ENCODE measurements at places on chromosomes 5 and 9.

GRCh38 chr5:125603321-125603720 lies 819.9 kb upstream of the GRAMD2B start:
- DNase-seq: no peak

- DNase-seq: peak; percentile 56
Measured at GRCh38 chr9:136088939-136089696, 6.0 kb downstream of the NACC2 start.

- no peak for DNase-seq
Measured at GRCh38 chr5:139816566-139816965, 21.0 kb downstream of the PSD2 start.

DNA sequence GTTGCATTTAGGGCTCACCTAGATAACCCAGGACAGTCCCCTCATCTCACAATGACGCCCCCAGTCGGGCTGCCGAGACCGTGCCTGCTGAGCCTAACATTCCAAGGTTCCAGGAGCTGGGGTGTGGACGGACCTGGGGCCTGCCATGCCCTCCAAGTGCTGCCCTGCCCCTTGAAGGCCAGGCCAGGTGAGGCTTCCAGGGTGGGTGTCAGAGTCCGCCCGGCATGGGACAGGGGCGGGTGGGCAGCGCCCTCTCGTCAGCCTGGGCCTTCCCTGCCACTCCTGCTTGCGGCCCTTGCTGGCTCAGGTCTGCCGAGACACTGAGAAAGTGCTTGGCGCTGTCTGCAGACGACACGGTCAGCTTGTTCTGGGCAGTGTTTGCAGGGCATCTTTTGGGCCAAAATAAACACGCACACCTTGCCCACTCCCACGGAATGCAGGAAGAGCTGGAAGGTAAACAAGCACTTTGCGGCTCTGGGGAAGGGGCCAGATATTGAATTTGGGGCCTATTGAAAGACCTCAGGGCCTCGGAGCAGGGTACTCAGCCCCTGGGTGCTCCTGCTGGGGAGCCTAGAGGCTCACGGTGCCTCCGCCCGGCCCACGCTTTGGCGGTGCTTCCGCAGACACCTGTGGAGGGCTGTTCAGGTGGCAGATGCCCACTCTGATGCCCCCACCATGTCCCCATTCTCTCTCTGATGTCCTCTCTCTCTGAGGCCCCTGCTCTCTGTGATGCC lies 4.2 kb upstream of the SCGB3A1 start:
- DNase-seq: no peak

GRCh38 chr9:13873203-13873602 lies 440.7 kb downstream of the NFIB start:
- no peak for DNase-seq

DNA sequence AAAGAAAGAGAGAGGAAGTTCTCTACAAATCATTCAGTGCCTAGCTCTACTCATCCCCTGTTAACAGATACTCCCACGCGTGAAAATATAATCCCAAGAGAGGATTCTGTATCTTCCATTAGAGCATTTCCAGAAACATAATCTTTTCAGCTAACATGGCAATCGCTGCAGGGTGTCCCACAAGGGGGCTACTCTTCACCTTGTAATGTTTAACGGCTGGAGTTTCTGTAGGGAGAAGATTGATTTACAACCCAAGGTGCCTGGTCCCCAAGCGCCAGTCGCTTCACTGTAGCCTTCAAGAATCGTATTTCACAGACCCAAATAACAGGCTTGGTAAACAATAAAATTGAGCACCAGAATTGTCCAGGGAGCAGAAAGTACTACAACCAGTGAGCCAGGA lies 318.7 kb downstream of the TLE1 start:
- no peak for DNase-seq

DNA sequence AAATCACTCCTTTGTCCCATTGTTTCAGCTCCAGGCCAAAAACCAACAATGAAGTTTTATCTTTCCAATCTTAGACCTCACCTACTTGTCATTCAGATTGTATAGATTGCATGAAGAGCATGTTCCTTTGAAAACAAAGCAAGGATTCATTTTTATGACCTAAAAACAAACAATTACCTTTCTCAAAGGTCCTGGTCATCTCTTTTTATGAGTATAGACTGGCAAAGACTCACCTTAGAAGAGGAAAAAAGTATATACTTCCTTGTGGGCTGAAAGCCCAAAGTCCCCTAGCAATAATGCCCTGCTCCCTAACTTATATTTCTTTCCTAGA lies 28.4 kb upstream of the TLE1 start:
- no peak for DNase-seq

DNA sequence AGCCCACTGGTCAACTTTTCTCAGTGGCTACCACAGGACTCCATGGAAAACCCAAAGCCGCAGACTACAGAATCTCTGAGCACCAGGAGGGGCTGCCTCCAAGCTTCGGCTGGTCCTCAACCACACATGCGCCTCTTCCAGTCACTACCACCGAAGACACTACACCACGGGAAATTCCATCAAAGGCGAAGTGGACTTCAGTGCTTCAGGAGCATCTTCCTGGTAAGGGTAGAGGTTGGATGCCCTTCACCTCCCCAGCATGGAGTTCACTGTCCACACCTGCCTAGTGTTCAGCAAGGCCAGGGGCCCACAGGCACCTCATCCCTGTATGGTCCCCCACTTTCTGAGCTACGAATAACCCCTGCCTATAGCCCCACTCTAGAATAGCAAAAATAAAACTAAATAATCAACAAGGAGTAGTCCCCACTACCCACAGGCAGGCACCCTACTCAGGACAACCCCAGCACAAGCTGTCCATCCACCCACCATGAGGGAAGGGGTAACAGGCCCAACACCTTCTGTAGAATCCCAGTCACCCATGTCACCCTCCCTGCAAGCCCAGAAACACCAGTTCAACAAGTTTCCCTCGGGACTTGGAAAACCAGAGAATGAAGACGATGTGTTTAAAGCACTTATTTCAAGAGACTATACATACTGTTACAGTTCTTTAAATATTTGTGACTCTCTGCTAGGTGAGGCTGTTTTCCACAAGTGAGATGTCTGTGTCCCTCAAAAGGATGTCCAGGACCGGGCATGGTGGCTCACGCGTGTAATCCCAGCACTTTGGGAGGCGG lies 2.6 kb downstream of the VDAC1 start:
- no peak for DNase-seq

GRCh38 chr5:150320044-150320613 lies 17.4 kb upstream of the ARSI start:
- DNase-seq: no peak

DNA sequence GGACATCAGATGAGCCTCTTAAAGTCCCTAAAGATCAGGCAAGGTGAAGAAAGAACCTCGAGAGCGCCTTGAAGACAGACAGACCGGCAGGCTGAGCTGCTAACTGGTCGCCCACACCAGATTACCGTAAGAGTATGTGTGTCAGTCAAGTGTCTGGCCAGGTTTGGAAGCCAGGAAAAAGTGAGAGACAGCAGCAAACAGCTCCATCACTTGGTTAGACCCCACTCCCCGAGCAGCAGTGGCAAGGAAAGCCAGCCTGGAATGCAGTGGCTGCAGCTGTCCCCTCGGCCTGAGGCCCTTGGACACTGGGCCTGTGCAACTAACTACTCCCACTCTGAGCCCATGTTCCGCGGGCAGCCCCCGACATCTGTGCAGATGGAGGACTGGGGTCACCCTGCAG lies 214.1 kb downstream of the DIRAS2 start:
- DNase-seq: no peak

DNA sequence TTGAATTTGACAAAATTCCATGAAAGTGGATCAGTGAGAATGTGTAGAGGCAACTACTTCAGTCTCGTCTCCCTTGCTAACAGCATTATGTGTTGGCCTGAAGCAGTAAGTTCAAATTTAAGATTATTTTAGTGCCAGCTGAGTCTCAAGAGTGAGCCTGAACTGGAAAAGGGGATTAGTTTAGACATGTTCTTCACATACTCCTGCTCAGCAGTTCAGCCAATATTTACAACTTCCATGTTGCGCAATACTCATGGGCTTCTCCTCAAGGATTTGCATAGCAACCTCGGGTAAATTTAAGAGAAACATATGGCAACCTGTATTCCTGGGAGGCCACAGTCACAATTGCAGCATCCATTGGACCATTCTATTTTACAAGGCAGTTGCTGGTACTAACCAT lies 553.8 kb downstream of the PTPRD start:
- no peak for DNase-seq

DNA sequence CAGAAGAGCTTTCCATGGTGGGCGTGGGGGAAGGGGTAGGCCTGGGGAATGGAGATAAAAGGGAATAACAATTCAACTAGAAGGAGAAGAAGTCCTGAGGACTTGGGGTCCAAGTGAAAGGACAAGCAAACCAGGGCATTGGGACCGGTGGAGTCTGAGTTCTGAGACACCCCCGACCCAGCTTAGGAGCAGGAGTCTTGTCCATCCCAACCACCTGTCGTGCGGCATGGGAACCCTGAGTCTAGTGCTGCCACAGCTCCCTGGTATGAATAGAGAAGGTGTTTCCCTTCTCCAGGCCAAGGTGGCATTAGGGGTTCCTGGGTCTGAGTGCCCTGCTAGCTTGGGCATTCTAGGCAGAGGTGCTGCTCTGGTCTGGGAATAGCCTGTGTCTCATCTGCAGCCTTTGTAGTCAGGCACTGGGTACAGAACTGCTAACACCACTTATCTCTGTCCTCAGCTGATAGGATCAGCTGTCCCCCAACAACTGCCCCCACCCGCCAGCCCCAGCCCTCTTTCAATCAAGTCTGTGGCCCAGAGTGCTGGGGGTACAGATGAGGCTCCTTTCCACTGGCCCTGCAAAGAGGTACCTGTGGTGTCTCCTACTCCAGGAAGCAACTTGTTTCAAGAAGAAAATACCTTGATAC lies 9.9 kb downstream of the HNRNPAB start:
- DNase-seq: peak; percentile 60

GRCh38 chr9:101455656-101456240 lies 20.2 kb upstream of the ALDOB start:
- no peak for DNase-seq

GRCh38 chr9:14453286-14453685 lies 139.3 kb upstream of the NFIB start:
- no peak for DNase-seq

GRCh38 chr5:39520232-39520572 lies 95.4 kb upstream of the DAB2 start:
- DNase-seq: no peak

GRCh38 chr5:56610093-56610698 lies 205.2 kb upstream of the MAP3K1 start:
- DNase-seq: no peak

DNA sequence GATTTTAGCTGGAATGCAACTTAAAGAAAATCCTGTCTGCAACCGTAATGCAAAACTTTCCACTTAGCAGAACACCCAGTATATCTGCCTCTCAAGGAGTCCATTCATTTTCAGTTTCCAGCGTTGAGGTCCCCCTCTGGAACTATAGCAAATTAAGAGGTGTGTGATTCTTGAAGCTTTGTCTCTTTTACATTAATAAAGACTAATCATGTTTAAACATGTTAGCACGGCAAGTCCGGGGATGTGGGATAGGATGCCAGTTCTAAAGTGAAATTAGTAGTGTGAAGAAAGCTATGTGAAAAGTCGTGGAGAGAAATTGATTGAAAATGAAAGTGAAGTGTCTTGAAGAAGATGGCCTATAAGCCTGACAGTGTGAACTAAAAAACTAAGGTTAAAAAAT lies 429.1 kb downstream of the NR2F1-AS1 start:
- no peak for DNase-seq

DNA sequence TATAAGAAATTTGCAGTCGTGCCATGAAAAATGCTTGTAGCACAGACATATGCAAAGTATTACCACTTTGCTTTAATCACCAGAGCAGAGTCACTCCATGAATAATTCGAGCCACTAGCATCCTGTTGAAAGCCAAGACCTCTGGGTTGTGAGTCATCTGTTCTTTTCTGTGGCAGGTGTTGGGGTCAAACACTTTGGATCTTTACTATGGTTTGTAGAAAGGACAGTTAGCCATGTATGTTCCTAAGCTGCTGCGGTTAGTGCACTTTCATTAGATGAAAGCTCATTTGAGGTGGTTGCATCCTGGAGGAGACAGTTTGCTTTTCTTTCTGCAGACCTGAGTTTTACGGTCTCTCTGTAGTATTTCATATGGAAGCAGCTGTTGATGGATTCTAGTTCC lies 223.7 kb downstream of the DMRT2 start:
- no peak for DNase-seq

DNA sequence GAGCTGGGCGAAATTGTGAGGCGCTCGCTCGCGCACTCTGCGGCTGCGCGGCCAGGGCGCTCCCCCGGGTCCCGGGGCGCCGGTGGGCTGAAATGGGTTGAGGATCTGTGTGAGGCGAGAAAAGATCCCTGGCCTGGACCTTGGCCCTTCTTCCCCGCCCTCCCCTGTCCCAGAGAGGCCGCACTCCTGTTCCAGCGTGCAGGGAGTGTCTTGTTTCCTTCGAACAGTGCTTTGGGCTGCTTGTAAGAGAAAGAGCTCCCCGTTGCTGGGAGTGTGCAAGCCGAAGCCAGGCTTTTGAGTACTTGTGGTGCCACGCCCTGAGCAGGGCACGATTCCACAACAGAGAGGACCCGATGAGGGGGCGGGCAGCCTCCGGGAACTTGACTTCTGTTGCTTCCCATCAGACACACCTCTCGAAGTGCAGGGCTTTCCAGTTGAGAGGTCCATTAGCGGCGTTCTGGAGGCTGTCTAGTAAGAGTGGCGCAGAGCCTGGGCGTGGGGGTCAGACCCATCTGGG lies 535 bp downstream of the DOLPP1 start:
- no peak for DNase-seq

DNA sequence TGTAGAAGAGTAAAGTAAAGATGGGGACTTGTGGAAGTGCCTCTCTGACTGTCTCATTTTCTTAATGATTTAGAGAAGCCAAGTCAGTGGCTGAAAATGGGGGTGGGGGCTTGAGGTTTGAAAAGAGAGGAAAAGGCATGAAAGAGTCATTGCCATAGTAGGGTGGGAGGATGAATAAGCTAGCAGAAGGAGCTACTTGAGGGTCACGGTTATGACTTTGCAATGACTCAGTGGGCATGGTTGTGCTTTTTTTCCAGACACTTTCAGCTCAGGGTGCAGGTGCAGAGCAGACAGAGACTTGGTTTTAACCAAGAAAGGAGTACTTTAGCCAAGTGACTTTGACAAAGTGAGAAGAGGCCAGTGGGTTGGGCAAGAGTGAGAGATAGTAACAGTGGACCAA lies 117.8 kb downstream of the PTTG1 start:
- peak; percentile 71 for DNase-seq

DNA sequence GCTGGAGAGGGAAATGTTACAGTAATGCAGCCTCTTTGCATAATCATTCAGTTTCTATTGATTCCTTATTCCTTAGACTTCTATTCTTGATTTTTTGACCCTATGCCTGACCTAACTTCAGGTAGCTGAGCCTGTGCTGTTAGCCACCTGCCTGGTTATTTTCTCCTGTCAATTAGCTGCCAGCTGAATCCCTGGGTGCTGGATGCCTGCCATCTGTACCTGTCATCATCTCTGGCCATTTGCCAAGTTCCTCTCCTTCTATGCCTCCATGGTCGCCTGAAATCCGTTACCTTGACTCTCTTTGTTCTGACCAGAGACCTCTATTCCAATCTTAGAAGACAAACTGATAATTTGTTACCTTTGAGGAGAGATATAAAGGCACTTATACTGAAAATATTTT lies 178.3 kb downstream of the CAVIN4 start:
- no peak for DNase-seq

GRCh38 chr5:43042626-43043399 lies 2.7 kb upstream of the ANXA2R start:
- peak; percentile 85 for DNase-seq

GRCh38 chr5:310941-311434 lies 10.5 kb upstream of the AHRR start:
- no peak for DNase-seq
